ENCODE measurements at places on chromosomes 4 and X.

DNA sequence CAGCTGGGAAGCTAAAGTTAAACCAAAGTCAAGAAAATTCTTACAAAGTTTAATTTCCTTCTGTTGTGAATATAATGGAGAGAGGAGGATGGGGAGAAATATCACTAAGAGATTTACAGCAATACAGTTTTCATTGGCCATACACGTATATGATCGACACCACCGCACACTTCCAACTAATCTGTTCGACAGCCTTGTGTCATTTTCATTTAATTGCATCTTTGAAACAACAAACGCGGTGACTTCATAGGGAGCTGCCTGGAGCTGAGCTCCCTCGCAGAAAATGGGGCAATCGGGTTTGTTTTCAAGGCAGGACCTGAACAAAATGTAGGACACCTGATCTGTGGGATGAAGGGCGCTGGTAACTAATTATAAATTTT lies 1.3 kb downstream of the PTPN13 start:
- no peak for DNase-seq

DNA sequence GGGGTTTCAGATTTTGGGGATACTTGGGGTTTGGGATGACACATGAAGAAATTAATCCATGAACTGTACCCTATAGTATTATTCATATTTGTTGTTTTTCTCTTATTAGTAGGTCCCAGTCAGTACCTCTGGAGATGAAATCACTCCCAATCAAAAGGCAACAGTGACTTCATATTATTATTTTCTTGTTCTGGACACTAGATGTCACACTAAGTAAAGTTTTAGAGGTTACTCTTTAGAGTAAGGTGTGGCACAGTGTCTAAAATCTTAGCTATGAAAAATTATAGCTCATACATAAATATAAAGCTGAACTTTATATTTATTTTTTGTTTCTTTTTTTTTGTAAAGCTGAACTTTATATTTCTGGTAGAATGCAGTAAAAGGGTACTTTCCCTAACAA lies 35.1 kb downstream of the FAM114A1 start:
- no peak for DNase-seq

DNA sequence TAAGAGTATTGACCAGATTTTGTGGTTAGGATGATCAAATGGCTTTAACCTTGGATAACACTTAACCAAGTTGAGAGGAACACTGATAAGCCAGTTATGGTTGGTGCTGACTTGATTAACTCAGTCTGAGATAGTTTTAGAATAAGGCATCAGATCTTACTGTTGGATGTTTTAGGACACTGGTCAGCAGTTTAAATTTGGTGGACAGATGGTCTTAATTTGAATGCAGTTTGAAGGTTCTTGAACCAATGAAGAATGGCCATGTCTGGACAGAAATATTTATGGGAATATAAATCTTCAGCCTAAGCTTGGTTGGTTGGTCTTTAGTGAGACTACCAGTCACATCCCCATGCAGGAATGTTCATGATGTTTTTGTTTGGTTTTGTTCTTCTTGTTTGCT lies 2.6 kb upstream of the GIMD1 start:
- DNase-seq: no peak

- DNase-seq: no peak
Observed at GRCh38 chr4:4387531-4388310, 819 bp downstream of the NSG1 start.

DNA sequence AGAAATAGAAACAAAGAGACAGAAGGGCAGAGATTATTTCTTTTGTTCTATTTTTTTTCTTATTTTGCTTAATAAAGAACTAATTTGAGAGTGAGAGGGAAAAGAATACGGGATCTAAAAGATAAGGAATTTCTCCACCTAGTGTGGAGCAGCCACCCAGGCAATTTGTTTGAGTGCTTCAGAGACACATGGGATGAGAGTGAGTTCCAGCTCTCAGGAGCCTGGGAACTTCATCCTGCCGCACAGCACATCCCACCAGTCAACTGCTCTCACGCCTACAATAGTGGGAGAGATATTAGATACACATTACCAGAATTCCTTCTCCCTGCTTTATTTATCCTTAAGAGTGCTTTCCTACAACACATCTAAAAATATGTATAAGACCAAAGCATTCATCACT lies 946.4 kb downstream of the PDHA2 start:
- DNase-seq: no peak

DNA sequence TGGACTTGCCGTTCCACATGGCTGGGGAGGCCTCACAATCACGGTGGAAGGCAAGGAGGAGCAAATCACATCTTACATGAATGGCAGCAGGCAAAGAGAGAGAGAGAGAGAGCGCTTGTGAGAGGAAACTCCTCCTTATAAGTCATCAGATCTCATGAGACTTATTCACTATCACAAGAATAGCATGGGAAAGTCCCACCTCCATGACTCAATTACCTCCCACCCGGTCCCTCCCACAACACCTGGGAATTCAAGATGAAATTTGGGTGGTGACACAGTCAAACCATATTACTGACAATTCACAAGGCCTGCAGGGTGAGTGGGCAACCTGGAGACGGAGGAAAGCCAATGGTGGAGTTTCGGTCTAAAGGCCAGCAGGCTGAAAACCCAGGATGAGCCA lies 394.3 kb upstream of the TRAM1L1 start:
- no peak for DNase-seq

DNA sequence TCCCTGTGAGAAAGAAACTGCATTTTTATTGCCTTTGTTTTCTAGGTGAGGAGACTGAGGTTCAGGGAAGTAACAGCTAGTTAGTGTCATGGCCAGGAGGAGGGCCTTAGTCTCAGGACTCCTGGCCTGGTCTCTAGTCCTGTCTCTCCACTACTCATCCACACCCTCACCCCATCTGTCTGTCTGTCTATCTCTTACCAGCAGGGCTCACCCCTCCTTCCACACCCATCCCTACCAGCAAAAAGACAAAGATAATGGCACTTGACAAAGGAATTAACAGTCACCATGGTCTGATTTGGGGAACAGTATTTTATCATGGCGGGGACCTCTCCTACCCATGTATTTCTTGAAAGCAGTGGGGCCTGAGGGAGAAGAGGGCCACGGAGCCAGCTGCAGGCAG lies 125.8 kb downstream of the REPS2 start:
- no peak for DNase-seq

DNA sequence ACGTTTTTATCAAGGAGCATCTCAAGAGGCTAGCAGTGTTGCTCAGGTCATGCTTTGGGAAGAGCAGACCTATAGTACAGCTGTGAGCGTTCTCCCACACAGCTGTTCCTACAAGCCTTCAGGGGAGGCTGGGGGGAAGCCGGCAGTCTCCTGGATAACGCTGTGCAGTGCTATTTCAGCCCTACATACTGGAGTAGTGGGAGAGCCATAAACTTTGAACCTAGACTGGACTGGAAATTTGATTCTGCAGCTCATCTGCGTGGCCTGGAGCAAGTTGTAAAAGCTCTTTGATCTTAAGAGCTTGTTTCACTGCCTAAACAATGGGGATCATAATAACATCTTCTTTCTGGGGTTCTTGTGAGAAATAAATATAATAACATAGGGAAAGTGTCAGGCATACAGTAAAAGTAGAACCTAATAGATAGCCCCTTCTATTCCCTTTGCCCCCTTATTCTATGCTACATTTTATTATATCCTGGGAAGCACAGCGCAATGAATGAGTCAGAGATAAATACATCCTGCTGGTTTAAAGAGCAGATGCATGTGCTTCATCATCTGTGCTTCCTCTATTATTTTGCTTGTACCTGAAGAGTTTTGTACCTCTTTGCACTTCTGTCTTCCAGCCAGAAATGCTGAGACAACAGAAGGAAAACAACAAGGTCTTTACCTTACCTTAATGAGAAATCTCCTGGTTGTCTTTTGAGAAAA lies 14.7 kb upstream of the AMBN start:
- DNase-seq: no peak

DNA sequence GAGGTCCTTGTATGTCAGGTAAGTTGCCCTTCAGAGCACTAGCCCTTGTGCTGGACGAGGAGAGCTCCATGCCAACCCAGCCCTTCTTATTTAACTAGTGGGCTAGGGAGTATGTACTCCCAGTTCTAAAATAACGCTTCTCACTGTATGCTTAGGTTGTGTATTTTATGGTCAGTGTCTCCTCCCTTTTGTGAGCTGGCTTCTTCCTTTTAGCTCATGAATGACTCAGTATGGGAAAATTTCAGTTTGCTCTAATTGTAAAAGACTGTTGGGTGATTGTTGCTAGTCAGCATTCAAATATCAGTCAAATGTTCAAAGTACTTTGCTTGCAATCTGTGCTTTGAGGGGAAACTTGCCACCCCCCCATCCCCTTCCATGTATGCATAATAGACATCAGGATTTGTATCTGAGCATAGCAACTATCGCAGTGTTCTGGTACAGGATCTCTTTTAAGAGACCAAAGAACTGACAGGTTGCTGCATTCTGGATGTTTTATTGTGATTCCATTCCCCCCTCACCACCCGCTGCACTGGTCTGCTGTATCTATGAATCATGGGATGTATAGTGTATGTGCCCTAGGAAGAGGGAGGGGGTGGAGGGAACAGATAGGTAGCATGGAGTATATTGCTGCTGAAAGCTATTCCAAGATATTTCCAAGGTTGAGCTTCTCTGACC lies 34.7 kb downstream of the DLG3 start:
- no peak for DNase-seq

DNA sequence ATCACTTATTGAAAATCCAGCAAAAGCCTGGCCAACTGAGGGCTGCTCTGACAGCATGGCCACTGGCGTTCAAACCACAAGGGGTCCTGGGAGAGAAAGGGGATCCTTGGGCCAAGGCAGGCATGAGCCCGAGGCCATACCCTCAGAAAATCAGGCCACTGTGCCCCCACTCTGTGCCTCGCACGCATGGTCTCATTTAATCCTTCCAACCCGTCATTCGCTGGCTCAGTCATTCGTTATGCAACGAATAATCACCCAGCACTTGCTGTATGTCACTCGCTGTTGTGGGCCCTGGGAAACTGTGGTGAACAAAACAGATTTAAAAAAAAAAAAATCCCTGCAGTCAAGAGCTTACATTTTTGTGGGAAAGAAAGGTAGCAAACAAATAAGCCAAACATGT lies 112.7 kb downstream of the BCOR start:
- no peak for DNase-seq

- DNase-seq: no peak
Observed at GRCh38 chr4:21191317-21191716, 491.1 kb downstream of the PACRGL start.

DNA sequence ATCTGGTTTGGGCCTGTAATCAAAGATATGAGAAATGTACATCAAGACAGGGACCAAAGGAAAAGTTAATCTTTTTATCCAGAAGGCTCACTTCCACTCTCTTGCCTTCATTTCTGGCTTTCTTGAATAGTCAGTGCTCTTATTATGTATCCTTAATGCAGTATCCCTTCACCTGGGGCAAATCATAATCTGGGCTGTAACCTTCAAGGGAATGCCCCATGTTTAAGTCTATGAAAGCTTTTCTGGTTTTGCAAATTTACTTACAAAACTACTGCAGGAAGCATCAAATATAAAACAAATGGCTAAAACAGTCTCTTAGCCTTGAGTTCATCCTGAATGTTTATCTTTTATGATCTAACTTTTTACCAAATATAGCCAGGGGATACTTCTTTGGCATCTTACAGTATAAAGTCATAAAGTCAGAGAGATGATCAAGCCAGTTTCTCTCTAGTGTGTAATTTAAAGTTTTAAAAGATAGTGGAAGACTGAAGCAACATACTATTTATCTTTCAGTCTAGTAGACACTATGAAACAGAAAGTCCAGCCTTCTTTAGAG lies 1214.8 kb downstream of the STIM2 start:
- DNase-seq: no peak

GRCh38 chrX:20352935-20353336 lies 86.2 kb upstream of the RPS6KA3 start:
- DNase-seq: no peak

GRCh38 chr4:7697343-7697742 lies 242.3 kb downstream of the AFAP1 start:
- no peak for DNase-seq

DNA sequence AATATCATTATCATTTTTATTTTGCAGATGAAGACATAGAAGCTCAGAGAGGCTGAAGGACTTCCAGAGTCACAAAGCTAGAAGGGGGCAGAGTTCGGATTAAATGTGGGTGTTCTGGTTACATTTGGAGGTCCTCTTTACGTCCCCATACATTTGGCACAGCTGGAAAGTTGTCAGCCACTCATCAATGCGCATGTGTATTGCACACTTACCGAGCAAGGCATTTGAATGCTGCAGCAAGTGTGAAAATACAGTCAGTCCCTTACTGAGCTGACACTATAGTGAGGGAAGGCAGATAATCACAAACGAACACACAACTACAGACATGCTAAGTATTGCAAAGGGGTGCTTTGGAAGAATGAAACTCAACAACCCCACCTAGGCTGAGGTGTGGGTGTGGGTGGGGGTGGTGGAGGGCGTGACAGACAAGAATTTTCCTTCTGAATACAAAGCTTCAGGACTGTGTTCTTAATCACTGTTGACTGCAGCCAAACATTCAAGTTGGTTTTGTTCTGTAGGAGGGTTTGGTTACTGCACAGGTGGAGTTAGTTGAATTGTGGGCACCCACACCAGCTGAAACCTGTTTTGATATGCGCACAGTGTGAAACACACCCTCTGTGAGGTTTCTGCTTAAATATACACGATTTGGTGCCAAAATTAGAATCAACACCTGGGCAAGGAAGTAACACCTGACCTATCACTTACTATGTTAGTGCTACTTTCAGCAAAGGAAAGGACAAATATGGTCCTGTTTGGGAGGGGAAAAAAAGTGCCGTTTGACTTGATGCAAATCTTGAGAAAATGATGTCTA lies 72.4 kb downstream of the COQ2 start:
- DNase-seq: no peak

DNA sequence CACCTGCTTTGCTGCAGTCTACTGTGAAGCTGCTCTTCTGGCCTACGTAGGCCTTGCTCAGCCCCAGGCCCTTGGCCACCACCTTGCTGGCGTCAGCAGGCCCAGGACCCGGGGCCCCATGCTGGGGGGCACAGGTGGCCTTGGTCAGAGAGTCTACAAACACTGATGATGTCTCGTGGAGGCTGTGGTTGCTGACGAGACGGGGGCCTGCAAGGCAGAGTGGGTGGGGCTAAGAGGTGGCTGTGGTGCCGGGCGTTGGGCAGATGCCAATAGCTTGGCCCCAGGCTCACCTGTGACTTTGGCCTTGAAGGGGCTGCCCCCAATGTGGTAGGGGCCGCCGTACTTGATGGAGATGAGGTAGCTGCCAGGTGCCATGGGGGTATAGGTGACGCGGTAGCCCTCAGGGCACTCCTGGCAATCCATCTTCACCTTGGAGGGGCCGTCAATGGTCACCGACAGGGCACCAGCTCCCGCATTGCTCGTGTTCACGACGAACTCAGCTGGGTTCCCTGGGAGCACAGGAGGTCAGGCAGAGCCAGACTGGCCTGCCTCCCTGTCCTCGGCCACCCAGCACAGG lies 25.0 kb downstream of the FLNA start:
- no peak for DNase-seq

DNA sequence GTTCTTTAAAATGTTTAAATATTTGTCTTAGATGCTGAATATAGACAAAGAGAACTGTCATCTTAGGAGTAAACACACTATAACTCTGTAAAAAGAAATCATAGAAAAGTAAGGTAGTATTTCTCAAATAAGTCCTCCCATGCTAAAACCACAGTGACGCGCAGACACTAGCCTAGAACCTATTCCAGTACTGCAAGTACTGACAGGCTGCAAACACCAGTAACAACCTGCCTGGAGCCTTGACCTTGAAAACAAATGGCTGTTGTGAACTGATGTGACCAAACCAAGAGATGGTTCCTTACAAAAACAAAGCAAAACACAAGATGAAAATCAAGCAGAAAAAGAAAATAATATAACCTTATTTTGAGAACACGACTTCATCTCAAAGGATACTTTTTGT lies 8.5 kb downstream of the TIFA start:
- DNase-seq: no peak
